ENCODE measurements at places on chromosomes 2 and 18.

GRCh38 chr2:48459466-48459865 lies 70.5 kb upstream of the STON1 start:
- DNase-seq: no peak

- no peak for DNase-seq
Measured at GRCh38 chr18:27645929-27646328, 460.8 kb upstream of the CHST9 start.

DNA sequence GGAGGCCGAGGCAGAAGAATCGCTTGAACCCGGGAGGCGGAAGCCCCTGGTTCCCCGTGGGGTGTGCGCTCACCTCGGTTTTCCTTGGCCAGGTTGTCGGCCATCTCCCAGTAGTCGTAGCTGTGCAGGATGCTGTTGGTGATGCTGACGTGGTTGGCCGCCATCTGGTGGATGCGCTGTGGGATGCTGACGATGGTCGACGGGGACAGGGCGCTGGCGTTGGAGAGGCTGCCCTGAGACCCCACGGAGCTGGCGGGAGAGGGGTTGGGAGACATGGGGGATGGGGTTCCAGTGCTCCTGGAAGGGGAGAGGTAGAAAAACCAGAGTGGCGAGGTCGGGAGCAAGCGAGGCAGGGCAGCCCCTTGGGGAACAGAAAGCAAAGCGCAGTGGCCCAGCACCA lies 64.4 kb upstream of the REV1 start:
- no peak for DNase-seq

GRCh38 chr2:16663121-16663905 lies 2.3 kb downstream of the CYRIA start:
- DNase-seq: no peak

DNA sequence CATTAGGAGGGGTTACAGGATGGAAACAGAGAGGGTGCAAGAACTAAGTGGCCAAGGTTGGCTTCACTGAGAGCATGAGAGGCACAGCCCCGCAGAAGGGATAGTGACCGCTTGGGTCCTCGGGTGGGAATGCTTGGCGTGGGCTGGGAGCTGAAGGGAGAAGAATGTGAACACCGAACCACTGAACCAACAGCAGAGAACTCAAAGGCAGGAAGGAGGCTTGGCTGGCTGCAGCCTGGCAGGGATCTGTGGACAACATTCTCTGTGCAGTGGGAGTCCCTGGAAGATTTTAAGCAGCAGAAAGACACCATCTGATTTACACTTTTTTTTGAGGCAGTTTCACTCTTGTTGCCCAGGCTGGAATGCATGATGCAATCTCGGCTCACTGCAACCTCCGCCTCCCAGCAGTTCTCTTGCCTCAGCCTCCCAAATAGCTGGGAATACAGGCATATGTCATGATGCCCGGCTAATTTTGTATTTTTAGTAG lies 33.9 kb downstream of the SOWAHC start:
- peak; percentile 42 for DNase-seq

DNA sequence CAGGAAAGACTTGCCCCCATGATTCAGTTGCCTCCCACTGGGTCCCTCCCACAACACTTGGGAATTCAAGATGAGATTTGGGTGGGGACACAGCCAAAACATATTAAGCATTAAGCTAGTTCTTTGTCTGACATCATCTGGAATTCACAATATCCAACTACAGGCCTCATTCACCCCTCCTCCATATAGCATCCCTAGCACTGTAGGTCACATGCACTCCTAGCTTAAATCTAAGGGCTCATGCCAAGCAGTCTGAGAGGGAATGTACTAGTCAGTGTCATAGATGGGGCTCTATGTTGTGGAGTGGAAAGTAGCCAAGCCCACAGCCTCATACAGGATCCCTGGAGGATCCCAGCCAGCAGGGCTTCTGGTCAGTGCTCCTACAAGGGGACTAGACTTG lies 92.1 kb downstream of the IRS1 start:
- peak; percentile 50 for DNase-seq

DNA sequence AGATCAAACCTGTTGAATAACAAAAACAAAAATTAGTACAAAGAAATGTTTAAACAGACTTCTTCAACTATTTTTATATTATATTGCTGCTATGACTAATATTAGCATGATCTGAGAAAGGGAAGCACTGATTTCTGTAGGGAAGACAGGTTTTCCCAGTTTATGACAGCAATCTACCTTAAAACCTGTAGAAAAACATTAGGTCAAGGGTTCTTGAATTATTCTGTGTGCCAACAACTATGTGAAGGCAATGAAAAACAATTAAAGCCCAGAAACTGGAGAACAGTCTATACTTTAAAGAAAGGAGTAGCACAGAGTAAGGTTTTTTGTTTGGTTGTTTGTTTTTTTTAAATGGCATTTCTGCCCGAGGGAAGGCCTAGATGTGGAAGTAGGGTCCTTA lies 23.3 kb downstream of the PUM2 start:
- DNase-seq: no peak

- DNase-seq: no peak
Measured at GRCh38 chr18:79402977-79403722, 7.4 kb downstream of the NFATC1 start.

GRCh38 chr2:164479460-164479859 lies 141.8 kb downstream of the GRB14 start:
- peak; percentile 28 for DNase-seq

DNA sequence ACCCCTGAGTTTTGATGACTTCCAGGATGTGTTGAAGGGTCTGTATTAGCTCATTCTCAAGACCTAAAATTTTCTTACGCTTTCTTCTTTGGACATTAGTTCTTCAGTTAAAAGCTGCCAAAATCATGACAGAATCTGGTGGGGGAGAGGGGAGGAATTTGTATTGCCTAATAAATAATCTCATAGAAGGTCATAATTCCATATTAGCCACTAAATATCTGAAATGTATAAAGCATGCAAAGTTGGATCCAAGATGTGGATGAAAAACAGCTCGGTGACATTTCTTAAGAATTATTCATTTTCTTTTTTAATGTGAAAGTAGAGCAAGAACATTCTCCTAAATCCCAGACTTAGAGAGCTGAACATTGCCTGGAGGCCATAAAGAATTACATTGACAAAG lies 120.1 kb downstream of the MMADHC start:
- peak; percentile 72 for DNase-seq

DNA sequence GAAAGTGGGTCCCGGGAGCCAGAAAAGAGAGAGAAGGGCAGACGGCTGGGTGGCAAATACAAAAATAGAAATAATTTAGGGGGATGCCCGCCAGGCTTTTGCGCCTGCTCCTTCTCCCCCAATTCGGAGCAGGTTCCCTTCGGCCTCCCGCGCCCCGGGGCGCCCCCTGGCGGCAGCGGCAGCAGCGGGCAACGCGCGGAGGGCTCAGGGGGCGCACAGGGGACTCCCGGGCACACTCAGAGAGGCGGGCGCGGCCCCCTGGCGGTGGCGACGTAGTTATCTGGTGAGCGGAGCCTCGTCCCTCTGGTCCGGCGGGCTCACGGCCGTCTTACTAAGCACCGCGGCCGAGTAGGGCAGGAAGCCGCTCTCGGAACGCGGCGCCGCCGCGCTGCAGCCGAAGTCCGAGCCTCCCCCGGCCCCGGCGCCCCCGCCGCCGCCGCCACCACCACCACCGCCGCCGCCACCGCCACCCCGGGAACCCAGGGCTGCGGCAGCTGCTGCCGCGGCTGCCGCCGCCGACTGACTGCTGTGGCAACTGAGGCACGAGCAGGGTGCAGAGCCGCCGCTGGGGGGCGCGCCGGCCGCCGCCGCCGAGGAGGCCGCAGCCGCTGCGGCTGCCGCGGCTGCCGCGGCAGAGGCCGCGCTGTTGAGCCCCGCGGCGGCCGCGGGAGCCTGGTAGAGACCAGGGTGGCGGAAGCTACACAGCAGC lies 3.8 kb downstream of the EVX2 start:
- DNase-seq: peak; percentile 59

DNA sequence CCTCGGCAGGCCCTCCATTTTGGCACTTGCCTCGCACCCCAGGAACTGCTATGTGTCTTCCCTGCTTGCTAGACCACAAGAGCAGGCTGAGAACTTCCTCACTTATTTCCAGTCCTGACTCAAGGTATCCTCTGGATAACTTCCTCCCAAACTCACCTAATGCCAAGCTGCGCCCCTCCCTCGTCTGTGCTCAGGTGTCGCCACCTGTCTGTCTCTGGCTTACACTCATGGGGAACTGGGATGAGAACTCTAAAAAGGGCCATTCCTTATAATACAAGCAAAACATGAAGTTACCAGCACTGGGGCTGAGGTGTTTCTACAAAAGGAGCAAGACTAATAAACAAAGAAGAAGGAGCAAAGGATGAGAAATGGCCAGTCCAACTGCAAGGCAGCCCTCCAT lies 191.5 kb upstream of the RMP24 start:
- DNase-seq: no peak

- no peak for DNase-seq
Measured at GRCh38 chr2:156196031-156196430, 136.5 kb downstream of the NR4A2 start.

- no peak for DNase-seq
Measured at GRCh38 chr2:55856936-55857335, 66.6 kb downstream of the EFEMP1 start.

DNA sequence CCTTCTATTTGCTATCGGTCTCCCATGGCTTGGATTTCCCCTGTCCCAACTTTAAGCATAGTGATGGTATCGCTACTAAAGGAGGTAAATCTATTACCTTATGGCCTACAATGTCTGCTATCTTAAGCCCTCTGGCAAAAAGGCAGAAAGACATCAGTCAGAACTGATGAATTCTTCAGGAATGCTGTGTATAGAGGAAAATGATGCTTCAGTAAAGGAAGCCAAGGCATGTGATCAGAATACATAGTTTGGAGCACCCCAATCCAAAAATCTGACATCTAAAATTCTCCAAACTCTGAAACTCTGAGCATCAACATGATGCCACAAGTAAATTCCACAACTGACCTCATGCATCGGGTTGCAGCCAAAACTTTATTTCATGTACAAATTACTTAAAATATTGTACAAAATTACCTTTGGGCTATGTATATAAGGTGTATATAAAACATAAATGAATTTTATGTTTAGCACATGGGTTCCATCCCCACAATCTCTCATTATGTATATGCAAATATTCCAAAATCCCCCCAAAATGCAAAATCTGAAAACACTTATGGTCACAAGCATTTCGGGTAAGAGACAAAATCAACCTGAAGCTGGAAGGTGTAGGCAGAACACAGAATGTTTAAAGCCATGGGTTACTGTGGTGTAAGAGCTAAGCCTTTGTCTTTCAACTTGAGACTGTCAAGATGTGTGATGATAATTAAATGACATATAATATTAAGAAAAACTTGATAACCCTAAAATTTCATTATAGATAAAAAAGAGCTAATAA lies 66.2 kb downstream of the CUL3 start:
- DNase-seq: peak; percentile 72

DNA sequence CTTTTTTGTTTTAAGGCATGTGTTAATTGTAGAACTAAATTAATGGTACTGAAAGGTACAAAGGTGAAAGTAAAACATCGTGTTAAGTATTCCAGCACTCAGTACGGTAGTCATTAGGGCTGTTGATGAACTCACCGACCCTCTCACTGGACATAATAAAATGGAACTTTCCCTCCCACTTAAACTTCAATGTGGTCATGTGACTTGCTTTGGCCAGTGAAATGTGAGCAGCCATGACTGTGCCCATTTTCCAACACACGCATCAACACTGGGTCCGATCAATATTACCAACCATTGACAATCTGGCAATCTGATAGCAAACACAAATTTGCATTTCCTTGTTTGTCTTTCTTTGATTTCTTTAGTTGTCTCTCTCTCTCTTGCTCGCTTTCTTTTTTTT lies 125.1 kb downstream of the SPP2 start:
- no peak for DNase-seq

- DNase-seq: no peak
Measured at GRCh38 chr2:241882091-241882625, 12.6 kb downstream of the RTP5 start.

- no peak for DNase-seq
Measured at GRCh38 chr2:108884619-108885018, 98.0 kb downstream of the CCDC138 start.

DNA sequence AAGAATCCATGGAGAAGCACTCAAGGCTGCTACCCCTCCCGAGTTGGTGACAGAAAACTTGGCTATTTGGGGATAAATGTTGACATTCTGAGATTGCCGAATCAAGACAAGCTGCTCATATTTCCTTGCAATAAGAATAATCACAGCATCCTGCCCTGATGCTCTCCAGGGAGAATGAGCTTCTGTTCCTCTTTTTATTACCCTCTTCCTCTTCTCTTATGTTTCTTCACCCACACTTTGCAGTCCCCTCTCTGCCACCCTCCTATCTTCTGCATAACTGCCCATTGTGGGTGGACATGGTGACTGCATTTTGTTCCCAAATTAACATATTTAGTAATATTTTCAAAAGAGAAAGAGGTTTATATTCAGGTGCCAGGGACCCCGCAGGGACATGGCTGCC lies 11.9 kb upstream of the MSGN1 start:
- DNase-seq: no peak

- no peak for DNase-seq
Measured at GRCh38 chr2:8049851-8050571, 631.8 kb upstream of the ID2 start.

DNA sequence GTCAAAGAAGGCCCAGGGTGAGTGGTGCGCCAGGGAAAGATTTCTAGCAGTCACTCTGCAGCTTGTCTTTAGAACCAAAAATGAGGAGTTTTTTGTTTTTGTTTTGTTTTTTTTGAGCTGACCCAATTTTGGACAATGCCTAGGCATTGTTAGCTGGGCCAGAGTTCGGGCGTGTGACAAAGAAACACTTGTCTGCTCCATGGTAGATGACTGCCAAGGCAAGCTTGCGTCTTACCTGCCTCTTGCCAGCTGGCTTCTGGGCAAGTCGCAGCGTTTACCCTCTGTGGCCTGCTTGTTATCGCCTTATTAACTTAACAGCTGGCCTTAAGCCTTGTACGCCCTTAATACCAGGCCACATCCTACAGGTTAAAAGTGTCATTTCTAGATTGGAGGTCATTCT lies 114.3 kb downstream of the GALNT1 start:
- no peak for DNase-seq

DNA sequence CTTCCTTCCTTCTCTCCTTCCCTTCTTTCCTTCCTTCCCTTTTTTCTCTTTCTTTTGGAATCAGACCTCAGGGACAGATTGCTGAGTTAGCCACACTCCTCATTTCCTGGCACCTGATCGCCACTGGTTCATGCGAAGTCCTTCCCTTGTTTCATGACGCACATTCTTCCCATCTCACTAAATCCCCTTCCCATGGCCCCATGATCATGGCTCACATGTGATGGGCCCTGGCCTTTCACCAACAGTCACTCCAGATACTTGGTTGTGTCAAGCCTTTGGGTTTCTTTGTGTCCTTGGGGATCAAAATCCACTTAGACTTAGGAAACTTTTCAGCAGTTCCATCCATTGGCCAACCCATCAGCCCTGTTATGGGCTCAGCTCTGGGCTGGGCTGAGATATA lies 23.8 kb upstream of the ASPRV1 start:
- no peak for DNase-seq

- DNase-seq: peak; percentile 56
Measured at GRCh38 chr2:174683392-174683759, 80.9 kb downstream of the CHRNA1 start.

GRCh38 chr2:176148751-176149421 lies 2.5 kb upstream of the HOXD4 start:
- no peak for DNase-seq
